ENCODE measurements at places on chromosomes 3 and 15.

DNA sequence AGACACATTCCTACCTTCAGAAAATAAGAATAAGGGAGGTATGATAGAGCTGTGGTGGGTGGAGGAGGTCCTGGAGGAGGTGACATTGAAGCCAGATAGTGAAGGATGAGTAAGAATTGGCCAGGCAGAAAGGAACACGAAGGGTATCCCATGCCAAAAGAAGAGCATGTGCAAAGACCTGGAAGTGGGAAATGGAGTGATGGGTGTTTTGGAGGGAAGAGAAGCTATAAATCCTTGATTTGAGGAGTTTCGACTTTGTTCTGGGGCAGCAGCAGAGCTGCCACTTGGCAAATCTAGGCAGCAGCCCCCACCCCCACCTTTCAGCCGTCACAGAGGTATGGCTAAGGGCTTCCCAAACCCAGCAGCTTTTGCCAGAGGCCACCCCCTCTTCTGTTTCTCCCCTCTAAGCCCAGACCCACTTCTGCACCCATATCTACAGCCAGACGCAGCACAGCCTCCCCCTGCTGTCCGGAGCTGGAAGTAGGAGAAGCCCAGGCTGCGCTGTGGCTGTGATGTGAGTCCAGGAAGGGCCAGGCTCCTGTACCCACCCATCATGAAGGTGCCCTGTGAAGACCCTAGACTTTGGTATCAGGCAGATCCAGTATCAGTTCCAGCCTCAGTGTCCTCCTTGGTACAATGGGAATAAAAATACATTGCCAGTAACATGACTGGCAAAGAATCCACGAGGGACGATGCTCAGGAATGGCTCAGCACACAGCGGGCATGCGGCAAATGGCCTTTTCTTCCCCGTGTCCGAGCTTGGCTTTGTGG is 188.7 kb upstream of the LINGO1 start:
- peak; percentile 54 for DNase-seq

GRCh38 chr3:135868801-135869200 is 96.7 kb upstream of the PPP2R3A start:
- DNase-seq = no peak

DNA sequence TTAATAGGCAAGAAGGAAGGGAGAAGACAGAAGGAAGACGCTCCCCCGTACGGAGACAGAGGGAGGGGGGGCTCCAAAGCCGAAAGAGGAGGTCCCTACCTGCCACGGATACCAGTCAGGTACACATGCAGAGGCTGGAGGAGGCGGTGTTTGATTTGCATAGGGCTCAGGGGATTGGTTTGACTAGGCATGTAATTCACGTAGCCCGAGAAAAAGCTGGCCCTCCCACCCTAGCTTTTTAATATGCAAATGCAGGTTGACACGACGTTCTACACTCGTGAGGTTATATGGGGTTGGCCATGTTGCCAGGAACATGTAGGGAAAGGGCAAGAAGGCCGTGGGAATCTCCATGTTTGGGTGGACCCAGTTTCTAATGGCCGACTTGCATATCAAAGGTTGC is 29.8 kb downstream of the ZNF592 start:
- DNase-seq = no peak

GRCh38 chr3:196694202-196694638 is 17.8 kb downstream of the CEP19 start:
- DNase-seq = peak; percentile 33

DNA sequence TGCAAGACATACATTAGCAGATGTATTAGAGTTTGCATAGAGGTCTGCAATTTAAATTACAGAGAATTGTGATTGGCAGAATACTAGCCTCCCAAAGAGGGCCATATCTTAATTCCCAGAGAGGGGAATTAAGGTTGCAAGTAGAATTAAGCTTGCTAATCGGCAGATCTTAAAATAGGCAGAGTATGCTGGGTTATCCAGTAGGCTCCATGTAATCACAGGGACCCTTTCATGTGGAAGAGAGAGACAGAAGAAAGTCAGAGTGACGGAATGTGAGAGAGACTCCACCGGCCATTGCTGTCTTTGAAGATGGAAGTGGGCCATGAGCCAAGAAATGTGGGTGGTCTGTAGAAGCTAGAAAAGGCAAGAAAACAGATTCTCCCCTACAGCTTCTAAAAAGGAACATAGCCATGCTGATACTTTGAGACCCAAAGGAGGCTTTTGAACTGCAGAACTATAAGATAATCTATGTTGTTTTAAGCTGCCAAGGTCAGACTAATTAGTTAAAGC is 38.8 kb downstream of the IMPG2 start:
- DNase-seq = no peak

DNA sequence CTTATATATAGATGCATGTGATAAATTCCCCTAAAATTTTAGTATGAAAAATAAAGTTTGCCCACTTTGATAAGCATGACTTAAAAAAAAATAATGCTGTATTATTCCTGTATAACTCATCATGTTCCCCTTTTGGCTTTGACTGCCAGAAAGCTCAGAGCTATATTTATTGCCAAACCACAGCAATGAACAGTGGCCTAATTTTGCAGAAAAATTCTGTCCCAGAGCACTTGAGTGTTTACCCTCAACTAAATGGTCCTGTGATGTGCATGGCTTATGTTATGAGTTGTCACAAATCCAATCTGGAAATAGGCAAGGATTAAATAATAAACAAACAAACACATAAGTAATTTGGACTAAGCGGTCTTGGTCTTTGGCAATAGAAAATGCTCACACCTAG is 276.7 kb downstream of the SLC9A9 start:
- DNase-seq = no peak

- no peak for DNase-seq
These were observed 219.8 kb upstream of the TOPAZ1 start for GRCh38 chr3:44021651-44022594.

Measured in ACHN (cell line).